ENCODE measurements at places on chromosomes 5 and 9. TPM values are rescaled to one million over a fixed set of nuclear protein-coding genes. Genes with fewer than 3 reads are reported as not detected.

Gene C5orf52
- not detected for total RNA-seq

Gene KIF12
- 1.8 TPM for total RNA-seq

GRCh38 chr5:1509346-1510085 lies 14.2 kb downstream of the LPCAT1 start:
- no peak for DNase-seq

Gene PPIC
- 9.9 TPM for total RNA-seq

DNA sequence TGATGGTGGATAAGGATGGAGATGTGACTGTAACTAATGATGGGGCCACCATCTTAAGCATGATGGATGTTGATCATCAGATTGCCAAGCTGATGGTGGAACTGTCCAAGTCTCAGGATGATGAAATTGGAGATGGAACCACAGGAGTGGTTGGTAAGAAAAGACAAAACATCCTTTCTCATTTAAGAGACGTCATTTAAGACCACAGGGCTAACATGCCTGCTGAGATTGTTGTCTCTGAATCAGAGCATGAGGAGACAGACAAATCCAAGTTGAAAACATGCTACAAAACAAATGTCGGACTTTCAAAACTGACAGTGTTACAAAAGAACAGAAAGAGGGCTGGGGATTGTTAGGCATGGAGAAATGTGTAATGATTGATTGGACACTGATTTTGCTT lies 4.6 kb downstream of the CCT5 start:
- no peak for DNase-seq

- DNase-seq = no peak
These were observed 114.6 kb upstream of the LRRTM2 start for GRCh38 chr5:138989720-138990119.

Gene PDCD1LG2
- total RNA-seq = not detected

DNA sequence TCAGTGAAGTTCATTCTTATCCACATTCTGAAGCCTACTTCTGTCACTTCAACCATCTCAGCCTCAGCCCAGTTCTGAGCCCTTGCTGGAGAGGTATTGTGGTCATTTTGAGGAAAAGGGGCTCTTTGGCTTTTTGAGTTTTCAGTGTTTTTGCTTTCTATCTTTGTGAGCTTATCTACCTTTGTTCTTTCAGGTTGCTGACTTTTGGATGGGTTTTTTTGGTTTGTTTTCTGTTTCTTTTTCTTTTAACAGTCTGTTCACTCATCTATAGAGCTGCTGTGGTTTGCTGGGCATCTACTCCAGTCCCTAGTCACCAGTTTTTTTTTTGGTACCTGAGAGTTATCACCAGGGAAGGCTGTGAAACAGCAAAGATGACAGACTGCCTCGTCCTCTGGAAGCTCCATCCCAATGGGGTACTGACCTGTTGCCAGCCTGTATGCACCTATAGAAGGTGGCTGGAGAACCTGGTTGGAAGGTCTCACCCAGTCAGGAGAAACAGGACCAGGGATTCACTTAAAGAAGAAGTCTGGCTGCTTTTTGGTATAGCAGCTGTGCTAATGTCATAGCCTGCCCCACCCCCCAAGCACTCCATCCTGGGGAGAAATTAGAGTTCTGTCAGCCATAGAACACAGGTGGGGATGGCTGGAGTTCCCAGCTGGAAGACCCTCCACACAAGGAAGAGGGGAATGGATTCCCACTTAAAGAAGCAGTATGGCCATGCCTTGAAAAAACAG lies 138.6 kb upstream of the TSLP start:
- DNase-seq = no peak

GRCh38 chr5:173714551-173715428 lies 98.3 kb upstream of the BOD1 start:
- no peak for DNase-seq

Gene OBP2B
- total RNA-seq = not detected

Gene C9orf50
- total RNA-seq = not detected

GRCh38 chr5:7589800-7590199 lies 193.9 kb downstream of the ADCY2 start:
- DNase-seq = no peak

Measured in HepG2 (cell line).